ENCODE measurements at places on chromosomes 12 and 14.

DNA sequence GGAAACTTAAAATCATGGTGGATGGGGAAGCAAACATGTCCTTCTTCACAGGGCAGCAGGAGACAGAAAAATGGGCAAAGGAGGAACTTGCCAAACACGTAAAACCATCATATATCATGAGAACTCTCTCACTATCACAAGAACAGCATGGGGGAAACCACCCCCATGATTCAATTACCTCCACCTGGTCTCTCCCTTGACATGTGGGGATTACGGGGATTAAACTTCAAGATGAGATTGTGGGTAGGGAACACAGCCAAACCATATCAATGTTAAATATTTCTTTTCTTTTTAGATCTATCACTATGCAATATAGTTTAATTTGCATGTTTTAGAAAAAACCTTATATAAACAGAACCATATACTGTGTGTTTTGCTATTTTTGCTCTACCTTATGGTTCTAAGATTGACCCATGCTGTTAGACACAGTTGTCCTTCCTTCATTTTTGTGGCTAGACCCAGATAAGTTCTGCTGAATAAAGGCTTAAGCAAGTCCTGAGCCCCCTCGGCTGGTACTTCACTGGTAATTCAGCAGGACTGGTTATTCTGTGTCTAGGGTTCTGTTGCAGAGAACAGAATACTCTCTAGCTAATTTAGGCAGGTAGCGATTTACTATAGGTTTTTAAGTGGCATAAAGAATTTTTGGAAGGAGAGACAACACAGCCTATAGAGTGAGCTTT is 253.7 kb upstream of the HMGA2 start:
- no peaks in the 10 kb centered on the region for H3K36me3 ChIP-seq
- DNase-seq, result no peak
- H3K27ac ChIP-seq, result no peak overlapping the region
- H3K4me1 ChIP-seq, result peaks cover 35% of the 10 kb centered on the region
- H3K27me3 ChIP-seq, result no peaks in the 10 kb centered on the region
- H3K4me3 ChIP-seq, result no peak overlapping the region

DNA sequence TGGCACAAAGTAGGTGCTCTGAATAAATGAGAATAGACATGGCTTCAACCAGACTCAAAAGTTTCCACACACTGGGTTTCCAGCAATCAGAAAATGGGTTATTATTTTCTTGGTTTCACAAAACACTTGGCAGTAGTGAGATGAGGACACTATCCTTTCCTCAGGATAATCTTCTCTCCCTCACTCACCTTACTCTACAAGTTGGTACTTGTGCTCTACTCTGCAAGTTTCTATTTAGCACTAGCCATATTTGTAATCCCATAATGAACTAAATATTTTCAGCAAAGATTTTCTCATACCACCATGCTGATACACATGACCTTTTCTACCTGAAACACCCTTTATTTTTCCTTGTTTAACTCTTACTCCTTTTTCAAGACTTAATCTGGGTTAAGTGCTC is 137.7 kb downstream of the FOXA1 start:
- no peaks in the 10 kb centered on the region for H3K36me3 ChIP-seq
- DNase-seq, result no peak
- no peaks in the 10 kb centered on the region for H3K27me3 ChIP-seq
- no peak overlapping the region for H3K27ac ChIP-seq

GRCh38 chr14:78152201-78153063 is 17.7 kb upstream of the NRXN3 start:
- no peak overlapping the region for H3K27ac ChIP-seq
- peaks cover 4% of the 10 kb centered on the region for H3K4me1 ChIP-seq
- no peak for DNase-seq
- H3K36me3 ChIP-seq, result no peaks in the 10 kb centered on the region
- H3K4me3 ChIP-seq, result no peak overlapping the region
- H3K27me3 ChIP-seq, result no peaks in the 10 kb centered on the region

DNA sequence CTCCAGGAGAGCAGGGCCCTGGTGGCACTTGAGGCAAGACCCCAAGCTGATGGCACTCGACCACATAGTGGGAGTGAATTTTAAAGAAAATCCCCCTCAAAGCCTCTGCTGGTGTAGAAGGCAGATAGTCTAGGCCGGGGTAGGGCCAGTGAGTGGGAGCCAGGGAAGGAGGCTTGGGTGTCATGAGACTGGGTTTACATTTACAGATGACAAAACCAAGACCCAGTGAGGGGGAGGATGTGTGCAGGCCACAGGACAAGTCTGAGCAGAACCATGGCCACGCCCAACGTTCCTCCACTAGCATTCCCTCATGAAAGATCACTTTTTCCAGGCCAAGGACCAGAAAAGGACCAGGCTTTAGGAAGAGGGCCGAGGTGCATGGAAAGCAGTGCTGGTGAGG is 42.0 kb downstream of the EVL start:
- no peaks in the 10 kb centered on the region for H3K27me3 ChIP-seq
- no peak for DNase-seq
- H3K36me3 ChIP-seq, result no peaks in the 10 kb centered on the region
- no peak overlapping the region for H3K4me3 ChIP-seq
- no peaks in the 10 kb centered on the region for H3K4me1 ChIP-seq
- no peak overlapping the region for H3K27ac ChIP-seq

GRCh38 chr12:42953021-42953420 is 363.5 kb upstream of the PRICKLE1 start:
- no peak overlapping the region for H3K27ac ChIP-seq
- no peak for DNase-seq
- H3K4me3 ChIP-seq, result no peak overlapping the region
- no peaks in the 10 kb centered on the region for H3K36me3 ChIP-seq
- H3K27me3 ChIP-seq, result no peaks in the 10 kb centered on the region

Data from SJSA1 (cell line).